T-helper 2 cell treated with Interferon-gamma antibody and Interleukin-4, amounts not matched to agents 5 μg/mL and 100 μg/mL, for 36 hours (primary cell): ENCODE measurements at places on chromosomes 5 and 9.

DNA sequence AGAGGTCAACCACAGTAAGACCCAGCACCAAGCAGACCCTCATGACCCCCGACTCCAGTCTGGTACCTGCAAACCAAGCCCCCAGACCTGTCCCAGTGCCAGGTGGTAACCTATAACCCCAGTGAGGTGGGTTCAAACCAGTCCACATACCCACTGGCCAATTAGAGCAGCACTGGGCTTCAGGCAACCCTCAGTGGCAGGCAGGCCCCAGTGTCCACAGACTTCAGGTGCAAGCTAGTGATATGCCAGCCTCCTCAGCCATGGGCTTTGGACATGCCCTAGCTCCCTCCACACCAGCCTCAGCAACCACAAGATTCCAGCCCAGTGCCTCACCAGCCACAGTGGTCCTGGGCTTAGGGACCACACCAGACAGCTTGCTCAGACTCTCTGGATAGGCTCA is 276.6 kb downstream of the DTWD2 start:
- no peak for DNase-seq

DNA sequence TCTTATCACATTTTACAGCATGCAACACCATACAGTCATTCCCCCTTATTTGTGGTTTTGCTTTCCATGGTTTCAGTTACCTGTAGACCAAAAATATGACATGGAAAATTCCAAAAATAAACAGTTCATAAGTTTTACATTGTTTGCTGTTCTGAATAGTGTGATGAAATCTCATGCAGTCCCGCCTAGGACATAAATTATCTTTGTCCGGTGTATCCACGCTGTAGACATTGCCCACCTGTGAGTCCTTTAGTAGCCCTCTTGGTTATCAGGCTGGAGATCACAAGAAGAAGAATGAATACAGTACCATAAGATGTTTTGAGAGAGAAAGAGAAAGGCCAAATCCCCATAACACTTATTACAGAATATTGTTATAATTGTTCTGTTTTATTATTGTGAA is 68.1 kb downstream of the SLC46A2 start:
- DNase-seq: no peak

- DNase-seq: no peak
Observed at GRCh38 chr9:22307013-22307711, 139.5 kb upstream of the DMRTA1 start.

- no peak for DNase-seq
Observed at GRCh38 chr9:128321343-128321742, 904 bp downstream of the TRUB2 start.
